ENCODE measurements at places on chromosomes 3 and 15.

GRCh38 chr3:195809796-195810454 is 1.8 kb downstream of the MUC4 start:
- no peak for DNase-seq

DNA sequence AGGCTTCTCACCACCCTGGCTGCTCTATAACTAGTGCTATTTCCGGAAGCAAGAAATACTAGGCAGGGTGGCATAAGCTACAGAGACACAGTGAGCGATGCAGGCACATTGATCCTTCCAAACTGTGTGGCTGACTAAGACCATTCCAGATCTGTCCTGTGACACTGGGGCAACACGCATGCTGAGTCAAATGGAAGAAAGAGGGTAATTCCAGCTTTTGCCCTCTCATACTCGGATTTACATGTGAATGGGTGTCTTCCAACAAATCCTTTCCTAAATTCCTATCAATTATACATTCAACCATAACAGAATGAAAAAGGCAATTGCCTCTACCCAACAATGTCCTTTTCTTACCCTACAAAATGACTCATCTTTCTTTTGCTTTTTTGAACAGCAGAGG is 5.1 kb downstream of the FSIP1 start:
- DNase-seq = peak; percentile 33

GRCh38 chr3:125148016-125148812 is 64.3 kb downstream of the SLC12A8 start:
- DNase-seq = no peak

DNA sequence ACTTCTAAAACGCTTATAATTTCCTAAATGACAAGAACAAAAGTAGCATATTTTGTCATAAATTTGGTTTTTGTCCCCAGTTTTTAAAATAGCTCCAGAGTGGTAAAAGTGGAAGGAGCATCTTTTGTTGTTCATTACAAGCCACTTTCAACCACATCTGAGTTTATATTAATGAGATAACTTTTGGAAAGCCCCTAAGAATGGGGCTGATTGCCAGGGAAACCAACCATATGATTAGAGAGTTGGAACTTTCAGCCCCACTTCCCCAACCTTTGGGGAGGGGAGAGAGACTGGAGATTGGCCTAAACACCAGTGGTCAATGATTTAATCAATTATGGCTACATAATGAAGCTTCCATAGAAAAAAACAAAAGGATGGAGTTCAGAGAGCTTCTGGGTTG is 57.4 kb downstream of the CPA3 start:
- DNase-seq = no peak

- DNase-seq = no peak
Measured at GRCh38 chr3:64133987-64134386, 91.3 kb downstream of the PRICKLE2 start.

- DNase-seq = no peak
Measured at GRCh38 chr15:50774450-50774849, 8.9 kb upstream of the SPPL2A start.

- peak; percentile 94 for DNase-seq
Measured at GRCh38 chr3:43759297-43759782, 68.6 kb downstream of the ABHD5 start.

DNA sequence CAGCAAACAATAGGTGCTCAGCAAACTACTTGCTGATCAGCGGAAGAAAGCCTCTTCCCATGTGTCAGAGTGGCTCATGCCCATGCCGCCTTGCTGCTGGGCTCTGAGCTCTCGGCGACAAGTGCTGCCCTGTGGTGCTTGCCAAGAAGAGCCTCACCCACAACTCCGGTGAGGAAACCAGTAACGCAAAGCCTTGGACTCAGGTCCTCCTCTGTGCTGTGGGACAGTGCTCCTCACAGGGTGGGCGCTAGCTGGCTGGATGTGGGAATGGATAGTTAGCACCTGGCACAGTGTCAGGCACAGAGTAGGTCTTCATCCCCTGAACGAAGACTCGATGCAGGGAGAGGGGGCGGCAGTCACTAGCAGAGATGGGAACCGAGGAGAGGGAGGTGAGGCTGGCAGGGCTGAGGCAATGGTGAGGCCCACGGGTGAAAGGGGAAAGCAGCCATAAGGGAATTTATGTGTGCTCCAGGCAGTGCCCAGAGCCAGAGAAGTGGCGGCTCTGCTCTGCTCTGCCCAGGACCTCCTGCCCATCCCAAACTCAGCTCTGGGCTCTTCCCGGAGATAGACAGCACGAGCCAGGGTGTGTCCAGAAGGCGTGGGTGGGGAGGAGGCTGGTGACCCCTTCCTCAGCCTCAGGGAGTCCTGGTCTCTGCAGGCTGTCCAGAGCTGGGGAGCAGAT is 55.7 kb downstream of the IQSEC1 start:
- no peak for DNase-seq

- no peak for DNase-seq
Measured at GRCh38 chr3:54163441-54163840, 41.1 kb downstream of the CACNA2D3 start.

DNA sequence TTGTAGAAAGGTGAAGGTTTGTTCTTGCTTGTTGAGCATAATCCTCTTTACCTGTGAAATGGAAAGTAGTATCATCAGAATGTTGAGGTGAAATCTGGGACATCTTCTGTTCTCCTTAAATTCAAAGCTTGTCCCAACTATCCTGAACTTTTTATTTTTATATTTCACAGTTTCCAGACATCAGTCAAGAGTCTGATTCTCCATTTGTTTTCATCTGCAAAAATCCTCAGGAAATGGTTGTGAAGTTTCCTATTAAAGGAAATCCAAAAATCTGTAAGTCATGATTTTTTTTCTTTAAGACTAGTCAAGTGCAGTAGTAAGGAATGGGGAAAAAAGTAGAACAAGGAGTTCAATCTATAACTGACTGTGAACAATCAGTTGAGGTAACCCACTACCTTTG is 15.5 kb upstream of the ZNF609 start:
- no peak for DNase-seq

DNA sequence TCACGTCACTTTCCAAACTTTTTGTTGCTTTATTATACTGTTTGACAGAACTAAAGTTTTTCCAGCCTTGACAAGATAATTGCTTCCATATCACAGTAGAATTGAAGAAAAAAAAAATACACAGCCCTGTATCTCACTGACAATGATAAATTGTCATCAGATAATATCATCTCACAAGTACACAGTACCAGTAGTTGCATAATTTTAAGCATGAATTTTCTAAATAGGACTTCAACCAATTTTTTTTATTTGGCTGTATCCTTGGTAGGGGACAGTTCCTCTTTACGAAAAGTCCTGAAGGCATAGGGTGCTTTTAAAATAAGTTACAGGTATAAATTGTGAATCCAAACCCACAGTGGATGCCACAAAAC is 230.7 kb downstream of the ATP8B4 start:
- peak; percentile 11 for DNase-seq
